CD8-positive, alpha-beta memory T cell (primary cell): ENCODE measurements at places on chromosomes 11 and 22. TPM values are rescaled to one million over a fixed set of nuclear protein-coding genes. Genes with fewer than 3 reads are reported as not detected.

The CATSPERZ gene
- not detected for total RNA-seq

The OR51E1 gene
- not detected for total RNA-seq

The CARNS1 gene
- total RNA-seq, result 2.7 TPM

DNA sequence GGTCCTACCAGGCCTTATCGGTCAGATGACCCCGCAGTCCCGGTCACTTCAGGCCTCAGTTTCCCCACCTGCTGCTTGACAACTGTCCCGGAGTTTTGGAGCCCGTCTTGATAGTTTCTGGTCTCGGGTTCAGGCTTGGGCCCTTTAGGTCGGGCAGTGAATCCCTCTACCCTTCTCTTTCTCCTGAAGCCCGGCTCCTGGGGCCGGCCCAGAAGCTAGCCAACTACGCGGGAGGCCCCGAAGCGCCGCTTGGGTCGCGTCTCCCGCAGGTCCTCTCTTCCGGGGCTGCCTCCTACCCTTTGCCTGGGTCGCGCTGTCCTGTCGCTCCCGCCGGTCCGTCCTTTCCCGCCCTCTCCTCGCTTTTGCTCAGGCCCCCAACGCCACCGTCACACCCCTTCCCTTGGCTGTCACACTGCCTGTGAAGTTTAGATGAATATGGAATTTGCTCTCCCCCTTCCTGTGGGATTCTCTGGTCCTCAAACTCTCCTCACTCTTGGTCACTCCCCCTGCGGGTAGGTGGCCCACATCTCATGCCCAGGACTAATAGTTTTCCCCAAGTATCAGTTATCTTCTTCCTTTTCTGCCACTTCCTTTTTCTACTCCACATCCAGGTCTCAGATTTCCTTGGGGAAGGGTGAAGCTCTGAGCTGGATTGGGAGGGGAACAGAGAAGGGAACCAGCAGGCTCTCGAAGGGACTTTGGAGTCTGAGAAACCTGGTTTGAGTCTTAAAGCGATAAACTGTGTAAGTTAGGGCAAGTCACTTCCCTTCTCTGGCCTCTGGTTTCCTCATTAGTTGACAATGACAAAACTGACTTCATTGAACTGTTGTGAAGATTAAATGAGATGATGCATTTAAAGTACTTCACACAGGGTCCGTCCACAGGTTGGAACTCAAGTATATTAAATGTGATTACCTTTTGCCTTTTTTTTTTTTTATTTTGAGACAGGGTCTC lies 790 bp downstream of the RAB1B start:
- no peak for DNase-seq
- H3K27ac ChIP-seq, result peak overlapping the region; percentile 71
- peaks cover 29% of the 10 kb centered on the region for H3K36me3 ChIP-seq
- H3K4me3 ChIP-seq, result peak overlapping the region; percentile 73
- peaks cover 43% of the 10 kb centered on the region for H3K4me1 ChIP-seq

- no peak overlapping the region for H3K4me3 ChIP-seq
- H3K36me3 ChIP-seq, result peaks cover 56% of the 10 kb centered on the region
- no peaks in the 10 kb centered on the region for H3K4me1 ChIP-seq
- no peak for DNase-seq
- no peaks in the 10 kb centered on the region for H3K27me3 ChIP-seq
Observed at GRCh38 chr22:46714550-46714949, 23.5 kb downstream of the CERK start.

DNA sequence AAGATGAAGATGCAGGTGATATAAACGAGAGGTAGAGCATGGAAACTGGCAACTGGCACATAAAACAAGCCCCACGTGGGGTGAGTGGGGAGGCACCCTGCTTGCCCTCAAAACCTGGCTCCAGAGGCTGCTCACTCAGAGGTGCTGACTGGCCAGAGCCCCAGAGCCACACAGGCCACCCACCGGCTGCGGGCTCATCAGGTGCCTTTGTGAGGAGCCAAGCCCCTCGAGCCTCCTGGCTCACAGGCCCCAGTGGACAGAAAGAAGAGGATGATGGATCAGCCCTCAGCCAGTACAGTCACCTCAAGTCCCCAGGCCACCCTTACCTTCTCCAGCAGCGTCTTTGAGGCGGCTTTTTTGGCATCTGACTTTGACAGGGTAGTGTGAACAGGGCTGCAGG lies 6.2 kb downstream of the CHID1 start:
- peaks cover under 1% of the 10 kb centered on the region for H3K4me1 ChIP-seq
- peaks cover 27% of the 10 kb centered on the region for H3K36me3 ChIP-seq
- no peak overlapping the region for H3K27ac ChIP-seq
- no peak for DNase-seq
- H3K4me3 ChIP-seq, result no peak overlapping the region

DNA sequence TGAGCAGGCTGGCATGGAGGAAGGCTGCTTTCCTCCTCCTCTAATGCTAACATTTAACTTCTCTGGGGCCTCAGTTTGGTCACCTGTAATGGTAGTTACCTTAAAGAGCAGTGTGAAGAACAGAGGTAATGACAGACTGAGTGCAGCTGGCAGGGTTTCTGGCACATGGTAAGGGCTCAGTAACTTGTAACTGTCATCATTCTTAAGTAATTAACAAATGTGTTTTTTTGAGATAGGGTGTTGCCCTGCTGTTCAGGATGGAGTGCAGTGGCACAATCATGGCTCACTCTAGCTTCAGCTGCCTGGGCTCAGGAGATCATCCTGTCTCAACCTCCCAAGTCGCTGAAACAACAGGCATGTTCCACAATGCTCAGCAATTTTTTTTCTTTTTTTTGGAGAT lies 242.0 kb upstream of the SYN3 start:
- H3K27ac ChIP-seq, result no peak overlapping the region
- no peaks in the 10 kb centered on the region for H3K36me3 ChIP-seq
- no peak for DNase-seq
- no peaks in the 10 kb centered on the region for H3K27me3 ChIP-seq
- no peak overlapping the region for H3K4me3 ChIP-seq

GRCh38 chr11:63592975-63593395 lies 21.2 kb downstream of the PLAAT3 start:
- H3K4me1 ChIP-seq, result no peaks in the 10 kb centered on the region
- H3K36me3 ChIP-seq, result no peaks in the 10 kb centered on the region
- no peak overlapping the region for H3K27ac ChIP-seq
- DNase-seq, result no peak

GRCh38 chr11:122703541-122704272 lies 48.2 kb downstream of the UBASH3B start:
- H3K27ac ChIP-seq, result no peak overlapping the region
- H3K36me3 ChIP-seq, result no peaks in the 10 kb centered on the region
- no peak overlapping the region for H3K4me3 ChIP-seq
- H3K4me1 ChIP-seq, result peaks cover 14% of the 10 kb centered on the region
- DNase-seq, result no peak

DNA sequence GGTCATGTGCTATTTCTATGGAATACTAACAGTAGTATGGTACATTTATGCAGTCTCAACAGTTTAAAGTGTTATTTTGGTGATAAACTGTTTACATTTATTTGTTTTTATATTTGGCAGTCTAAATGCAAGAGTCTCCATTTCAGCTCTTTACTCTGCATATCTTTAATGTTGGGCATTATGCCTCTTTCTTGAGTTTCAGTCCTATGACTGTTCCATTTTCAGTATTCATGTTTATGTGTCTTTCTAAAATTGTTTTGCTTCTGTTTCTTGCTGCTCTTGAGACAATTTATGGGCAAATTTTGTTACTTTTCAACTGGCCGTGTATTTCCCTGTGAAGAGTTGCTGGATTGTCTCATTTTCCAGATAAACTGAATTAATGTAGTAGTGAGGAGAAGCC lies 6.6 kb upstream of the RAB30 start:
- no peak overlapping the region for H3K4me3 ChIP-seq
- no peak for DNase-seq
- H3K27me3 ChIP-seq, result no peaks in the 10 kb centered on the region
- H3K27ac ChIP-seq, result no peak overlapping the region
- H3K4me1 ChIP-seq, result peaks cover 17% of the 10 kb centered on the region

DNA sequence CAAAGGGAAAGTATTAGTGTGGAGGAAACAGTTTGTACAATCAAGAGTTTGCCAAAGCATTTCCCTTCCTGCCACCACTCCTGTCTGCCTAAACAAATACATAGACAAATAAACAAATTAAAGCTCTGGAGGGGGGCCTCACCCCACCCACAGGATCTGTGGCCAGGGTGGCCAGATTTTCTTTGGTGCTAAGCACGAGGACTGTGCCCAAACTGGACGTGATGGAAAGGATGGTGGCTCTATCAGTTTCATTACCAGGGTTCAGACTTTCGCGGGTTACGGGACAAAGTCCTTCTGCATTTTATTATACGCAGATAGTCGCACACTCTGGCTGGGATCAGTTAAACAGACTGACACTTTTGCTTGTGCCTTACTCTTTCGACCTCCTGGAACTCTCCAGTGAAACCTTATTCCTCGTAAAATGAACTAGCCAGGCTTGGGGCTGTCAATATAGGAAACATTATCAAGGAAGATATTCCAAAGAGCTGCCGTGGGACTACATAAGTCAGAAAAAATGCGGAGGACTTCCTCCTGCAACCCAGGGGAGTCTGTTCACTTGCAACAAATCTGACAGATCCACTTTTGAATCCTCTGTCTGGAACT lies 11.2 kb downstream of the BARX2 start:
- no peak for DNase-seq
- H3K4me3 ChIP-seq, result no peak overlapping the region
- no peak overlapping the region for H3K27ac ChIP-seq
- H3K4me1 ChIP-seq, result no peaks in the 10 kb centered on the region

GRCh38 chr22:27194096-27194748 lies 536.8 kb downstream of the MIAT start:
- no peaks in the 10 kb centered on the region for H3K36me3 ChIP-seq
- H3K27ac ChIP-seq, result no peak overlapping the region
- no peak overlapping the region for H3K4me3 ChIP-seq
- H3K27me3 ChIP-seq, result no peaks in the 10 kb centered on the region

DNA sequence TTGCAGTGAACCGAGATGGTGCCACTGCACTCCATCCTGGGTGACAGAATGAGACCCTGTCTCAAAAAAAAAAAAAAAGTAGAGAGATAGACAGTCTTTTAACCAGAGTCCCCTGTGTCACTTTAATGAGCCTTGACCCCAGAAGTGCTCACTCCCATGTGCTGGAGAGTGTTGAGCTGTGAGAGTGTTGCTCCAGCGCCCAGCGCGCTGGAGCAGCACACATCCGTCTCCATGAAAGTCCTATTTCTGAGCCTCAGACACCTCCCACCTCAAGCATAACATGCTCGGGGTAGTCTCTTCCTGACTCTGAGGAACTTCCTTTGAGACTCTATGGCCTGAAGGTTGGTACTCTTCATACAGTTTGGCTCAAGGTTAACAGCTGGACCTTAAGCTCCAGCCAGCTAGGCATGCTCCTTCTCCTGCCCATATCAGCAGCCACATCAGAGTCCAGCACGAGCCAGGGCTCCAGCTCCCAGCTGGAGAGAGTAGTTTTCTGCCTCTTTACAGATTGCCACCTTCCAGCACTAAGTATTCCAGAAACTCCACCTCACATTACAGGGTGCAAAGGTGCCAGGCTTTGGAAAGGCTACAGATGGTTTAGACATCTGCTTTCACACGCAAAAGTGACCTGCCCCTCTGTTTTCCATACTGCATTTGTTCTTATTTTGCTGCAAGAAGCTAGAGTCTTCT lies 29.4 kb upstream of the UBASH3B start:
- H3K27ac ChIP-seq, result no peak overlapping the region
- no peaks in the 10 kb centered on the region for H3K27me3 ChIP-seq
- H3K4me3 ChIP-seq, result no peak overlapping the region
- DNase-seq, result no peak
- no peaks in the 10 kb centered on the region for H3K4me1 ChIP-seq

GRCh38 chr11:66051371-66051765 lies 796 bp upstream of the SF3B2 start:
- no peaks in the 10 kb centered on the region for H3K27me3 ChIP-seq
- peak overlapping the region; percentile 79 for H3K4me3 ChIP-seq
- peak overlapping the region; percentile 86 for H3K27ac ChIP-seq
- no peak for DNase-seq

DNA sequence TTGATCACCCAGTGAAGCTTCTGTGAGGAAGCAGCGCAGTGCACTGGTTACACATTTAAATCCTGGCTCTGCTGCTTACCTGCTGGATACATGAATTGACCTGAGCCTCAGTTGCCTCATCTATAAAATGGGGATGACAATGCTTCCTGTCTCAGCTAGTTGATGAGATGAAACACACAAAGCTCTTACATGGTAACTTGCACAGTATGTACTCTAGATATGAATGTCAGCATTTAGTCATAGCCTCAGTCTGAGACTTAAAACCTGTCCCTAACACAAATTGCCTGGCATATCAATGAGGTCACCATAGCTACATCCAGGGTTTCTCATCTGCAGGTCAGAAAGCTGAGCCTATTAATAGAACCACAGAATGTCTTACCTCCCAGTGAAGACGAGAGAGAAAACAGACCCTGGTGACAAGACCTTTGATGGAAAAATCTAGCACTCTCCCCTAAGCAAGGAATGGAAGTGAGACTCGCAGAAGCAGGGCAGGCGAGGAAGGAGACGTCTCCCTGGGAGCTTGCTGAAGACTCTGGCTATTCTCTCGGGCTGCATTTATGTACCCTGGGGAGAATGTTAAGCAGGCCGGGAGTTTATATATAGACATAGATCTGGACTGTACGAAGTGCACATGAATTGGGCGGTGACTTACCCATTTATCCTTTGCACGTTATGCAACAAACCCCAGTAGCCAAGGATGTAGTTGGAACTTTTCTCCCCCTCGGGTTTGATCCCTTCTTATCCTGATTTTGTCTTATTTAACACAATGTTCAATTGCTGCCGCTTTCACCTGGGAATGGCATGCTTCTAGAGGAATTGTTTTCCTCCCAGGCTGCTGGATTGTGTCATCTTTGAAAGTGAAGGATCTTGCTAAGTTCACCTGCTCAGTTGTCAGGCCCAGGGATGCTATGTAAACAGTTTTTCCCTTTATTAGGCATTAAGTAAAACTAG lies 18.0 kb downstream of the SDHAF2 start:
- H3K36me3 ChIP-seq, result peaks cover 40% of the 10 kb centered on the region
- no peaks in the 10 kb centered on the region for H3K4me1 ChIP-seq
- DNase-seq, result no peak
- H3K4me3 ChIP-seq, result no peak overlapping the region
- no peaks in the 10 kb centered on the region for H3K27me3 ChIP-seq
- no peak overlapping the region for H3K27ac ChIP-seq

- H3K27me3 ChIP-seq, result no peaks in the 10 kb centered on the region
- H3K4me1 ChIP-seq, result no peaks in the 10 kb centered on the region
- no peaks in the 10 kb centered on the region for H3K36me3 ChIP-seq
- no peak for DNase-seq
- H3K4me3 ChIP-seq, result no peak overlapping the region
- H3K27ac ChIP-seq, result no peak overlapping the region
Observed at GRCh38 chr11:47611348-47611794, 17.2 kb upstream of the C1QTNF4 start.

DNA sequence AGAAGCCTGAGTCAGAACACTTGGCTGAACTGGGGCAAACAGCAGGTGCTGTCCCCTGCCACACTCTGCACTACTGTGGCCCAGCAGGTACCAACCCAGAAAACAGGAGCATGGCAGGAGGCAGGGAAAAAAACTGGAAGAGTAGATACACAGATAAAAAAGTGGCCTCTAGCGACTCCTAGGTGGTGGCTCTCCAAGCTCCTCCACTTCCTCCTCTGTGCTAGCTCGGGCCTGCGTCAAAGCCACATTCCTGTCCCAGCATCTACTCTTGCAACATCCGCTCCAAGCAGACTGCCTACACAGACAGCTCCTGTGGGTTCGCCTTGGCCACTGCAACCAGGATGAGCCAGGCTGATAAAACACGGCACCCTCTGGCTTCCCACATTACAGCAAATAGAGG lies 6.9 kb downstream of the OR8B12 start:
- no peak overlapping the region for H3K4me3 ChIP-seq
- DNase-seq, result no peak
- no peaks in the 10 kb centered on the region for H3K4me1 ChIP-seq
- no peak overlapping the region for H3K27ac ChIP-seq
- H3K27me3 ChIP-seq, result no peaks in the 10 kb centered on the region
- H3K36me3 ChIP-seq, result no peaks in the 10 kb centered on the region

- H3K27me3 ChIP-seq, result peaks cover 4% of the 10 kb centered on the region
- H3K27ac ChIP-seq, result no peak overlapping the region
- no peak overlapping the region for H3K4me3 ChIP-seq
- H3K36me3 ChIP-seq, result no peaks in the 10 kb centered on the region
- peak; percentile 29 for DNase-seq
Observed at GRCh38 chr22:42283278-42284201, 13.1 kb upstream of the TCF20 start.
